Astrocyte of the hippocampus (primary cell): ENCODE measurements at places on chromosomes 2 and 18.

- DNase-seq = no peak
Measured at GRCh38 chr2:79994161-79994560, 310.4 kb downstream of the LRRTM1 start.

DNA sequence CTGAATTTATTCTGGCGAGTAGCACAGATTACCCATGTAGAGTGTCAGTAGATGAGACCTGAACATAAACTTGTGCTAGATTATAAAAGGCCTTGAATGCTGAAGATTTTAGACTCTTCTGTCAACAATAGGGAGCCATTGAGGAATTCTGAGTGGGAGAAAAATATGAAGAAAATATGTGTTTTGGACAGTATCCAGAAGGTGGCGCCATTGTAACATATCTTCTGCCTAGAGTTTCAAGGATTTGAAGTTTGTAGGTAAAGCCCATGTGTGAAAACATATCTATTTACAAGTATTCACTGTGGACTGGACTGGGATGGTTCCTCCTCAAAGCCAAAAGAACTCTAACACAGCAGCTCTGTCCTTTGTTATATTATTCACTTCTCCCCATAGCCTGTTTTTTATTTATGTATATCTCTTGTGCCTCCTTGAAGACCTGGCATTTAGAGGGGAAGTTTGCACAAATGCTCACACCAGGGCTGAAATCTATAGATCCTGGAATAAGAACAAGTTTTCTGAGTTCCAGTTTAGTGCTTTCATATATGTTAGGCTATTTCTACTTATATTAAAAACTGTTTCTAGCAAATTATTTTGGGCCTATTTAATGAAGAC is 124.9 kb downstream of the RDH14 start:
- DNase-seq = peak; percentile 73

- no peak for DNase-seq
Measured at GRCh38 chr2:105518897-105519296, 120.0 kb upstream of the FHL2 start.

DNA sequence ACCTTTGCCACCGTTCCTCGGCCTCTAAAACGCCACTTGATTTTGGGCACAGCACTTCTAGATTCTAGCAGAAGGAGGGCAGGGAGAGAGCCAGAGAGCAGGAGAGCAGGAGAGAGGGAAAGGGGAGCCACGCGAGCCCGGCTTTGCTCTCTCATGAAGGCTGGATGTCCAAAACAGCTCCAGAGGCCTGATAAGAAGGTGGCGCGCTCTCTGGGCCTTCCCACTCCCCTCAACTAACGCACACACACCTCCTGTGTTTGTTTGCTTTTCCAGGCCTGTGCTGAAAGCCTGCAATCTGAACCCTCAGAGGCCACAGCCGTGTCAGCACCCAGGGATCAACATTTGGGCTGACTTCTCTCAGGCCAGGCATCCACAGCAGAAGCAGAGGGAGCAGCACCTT is 184.8 kb upstream of the SOX11 start:
- no peak for DNase-seq

- no peak for DNase-seq
Measured at GRCh38 chr2:233438573-233439147, 84.4 kb downstream of the DGKD start.

DNA sequence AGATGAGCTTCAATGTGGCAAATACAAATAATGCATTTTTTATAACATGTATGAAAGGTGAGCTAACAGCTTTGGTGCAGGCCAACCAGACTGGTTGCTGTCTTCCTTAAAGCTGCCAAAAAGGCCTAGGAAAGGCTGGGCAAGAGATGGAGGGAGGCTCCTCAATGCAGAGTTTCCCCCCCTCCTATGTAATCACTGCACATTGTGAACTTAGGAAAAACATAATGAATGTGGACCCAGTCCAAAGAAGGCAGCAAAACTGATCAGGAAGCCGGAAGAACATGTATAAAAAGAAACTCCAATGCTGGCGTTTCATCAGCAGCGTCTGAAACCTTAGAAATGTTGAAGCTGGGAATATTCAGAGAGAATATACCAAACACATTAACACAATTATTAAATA is 84.2 kb upstream of the LYPD6 start:
- DNase-seq = no peak

GRCh38 chr2:120938045-120938771 is 202.5 kb downstream of the GLI2 start:
- no peak for DNase-seq

DNA sequence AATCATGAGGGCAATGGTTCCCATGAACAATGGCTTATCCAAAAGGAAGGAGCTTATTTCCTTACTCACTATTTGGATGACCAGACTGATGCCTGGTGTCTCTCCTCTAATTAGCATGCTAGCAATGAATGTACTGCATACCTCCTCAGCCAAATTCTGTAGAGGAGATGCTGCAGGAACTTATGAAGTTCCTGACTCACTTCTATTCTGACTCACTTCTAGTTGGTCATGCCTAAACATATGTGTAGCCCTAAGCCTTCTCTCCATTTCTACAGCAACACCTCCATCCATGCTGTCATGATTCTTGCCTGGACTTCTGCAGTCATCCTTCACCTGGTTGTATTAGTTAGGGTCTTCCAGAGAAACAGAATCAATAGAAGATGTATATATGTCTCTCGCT is 59.9 kb upstream of the MRPS9 start:
- DNase-seq = no peak

DNA sequence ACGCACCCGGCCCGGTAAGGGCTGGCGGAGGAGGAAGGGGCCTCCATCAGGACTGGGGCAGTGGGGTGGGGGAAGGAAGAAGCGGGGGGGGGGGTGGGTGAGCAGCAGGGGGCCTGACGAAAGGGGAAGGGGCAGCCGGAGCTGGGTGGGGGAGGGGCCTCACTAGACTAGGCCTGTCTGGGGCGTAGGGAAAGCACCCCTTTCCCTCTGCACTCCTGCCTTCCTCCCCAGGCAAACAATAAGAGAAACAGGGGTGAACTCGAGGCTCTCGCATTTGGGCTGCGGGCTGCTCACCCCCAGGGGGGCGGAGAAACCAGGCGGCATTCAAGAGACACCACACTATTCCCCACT is 82.7 kb upstream of the POMC start:
- DNase-seq = no peak

- DNase-seq = peak; percentile 77
Measured at GRCh38 chr2:206693399-206694137, 24.6 kb downstream of the DYTN start.

- no peak for DNase-seq
Measured at GRCh38 chr2:232242316-232242715, 136.2 kb upstream of the ALPP start.

DNA sequence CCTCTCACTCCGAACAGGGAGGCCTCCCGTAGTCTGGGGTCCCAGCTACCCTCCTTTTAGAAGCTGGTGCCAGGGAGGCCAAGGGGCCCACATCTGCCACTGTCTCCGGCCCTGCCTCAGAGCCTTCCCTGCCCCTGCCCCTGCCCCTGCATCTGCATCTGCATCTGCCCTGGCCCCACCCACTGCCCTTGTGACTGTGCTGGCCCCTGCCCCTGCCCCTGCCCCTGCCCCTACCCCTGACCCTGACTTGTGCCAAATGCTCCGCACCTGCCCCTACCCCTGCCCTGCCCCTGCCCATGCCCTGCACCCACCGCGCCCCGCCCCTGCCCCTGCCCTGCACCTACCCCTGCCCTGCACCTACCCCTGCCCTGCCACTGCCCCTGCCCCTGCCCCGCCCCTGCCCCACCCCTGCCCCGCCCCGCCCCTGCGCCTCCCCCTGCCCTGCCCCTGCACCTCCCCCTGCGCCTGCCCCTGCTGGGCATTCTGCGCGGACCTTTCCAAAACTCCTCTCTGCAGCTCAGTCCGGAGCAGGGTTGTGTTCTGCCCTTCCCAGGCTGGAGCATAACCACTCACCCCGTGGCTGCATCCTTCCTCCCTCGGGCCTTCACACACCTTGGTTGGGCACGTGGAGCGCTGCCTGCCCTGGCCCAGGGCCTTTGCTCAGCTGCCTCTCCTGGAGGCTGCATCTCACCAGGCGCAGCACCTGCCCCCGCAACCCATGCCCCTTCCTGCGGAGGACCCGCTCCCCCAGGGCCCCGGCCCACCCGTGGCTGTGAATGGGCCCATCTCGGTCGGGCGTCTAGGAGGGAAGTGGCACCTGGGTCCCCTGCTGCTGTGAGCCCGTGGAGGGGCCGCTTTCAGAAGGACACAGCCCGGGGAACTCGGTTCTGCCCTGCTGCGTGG is 5.4 kb downstream of the SNTG2 start:
- DNase-seq = no peak
